ENCODE measurements at places on chromosomes 1 and 21.

GRCh38 chr1:22633697-22634463, 2.5 kb upstream of the C1QA start:
- DNase-seq, result no peak

DNA sequence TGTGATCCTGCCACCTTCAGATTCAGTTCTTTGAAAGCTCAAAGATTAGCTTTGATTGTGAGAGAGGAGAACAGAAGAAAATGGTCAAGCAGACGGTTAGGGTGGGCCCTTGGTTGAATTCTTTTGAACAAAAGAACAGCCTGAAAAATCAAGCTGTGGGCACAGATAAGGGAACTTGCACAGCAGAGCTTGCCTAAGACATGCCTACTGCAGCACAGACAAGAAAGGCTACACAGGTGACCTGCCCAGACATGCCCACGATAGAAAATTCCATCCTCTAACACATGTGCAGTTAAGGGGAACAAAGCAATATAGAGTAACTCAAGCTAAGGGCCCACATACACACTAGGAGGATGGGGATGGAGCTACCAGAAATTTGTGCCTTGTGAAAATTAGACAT, 512.5 kb upstream of the LRRC7 start:
- DNase-seq, result no peak

DNA sequence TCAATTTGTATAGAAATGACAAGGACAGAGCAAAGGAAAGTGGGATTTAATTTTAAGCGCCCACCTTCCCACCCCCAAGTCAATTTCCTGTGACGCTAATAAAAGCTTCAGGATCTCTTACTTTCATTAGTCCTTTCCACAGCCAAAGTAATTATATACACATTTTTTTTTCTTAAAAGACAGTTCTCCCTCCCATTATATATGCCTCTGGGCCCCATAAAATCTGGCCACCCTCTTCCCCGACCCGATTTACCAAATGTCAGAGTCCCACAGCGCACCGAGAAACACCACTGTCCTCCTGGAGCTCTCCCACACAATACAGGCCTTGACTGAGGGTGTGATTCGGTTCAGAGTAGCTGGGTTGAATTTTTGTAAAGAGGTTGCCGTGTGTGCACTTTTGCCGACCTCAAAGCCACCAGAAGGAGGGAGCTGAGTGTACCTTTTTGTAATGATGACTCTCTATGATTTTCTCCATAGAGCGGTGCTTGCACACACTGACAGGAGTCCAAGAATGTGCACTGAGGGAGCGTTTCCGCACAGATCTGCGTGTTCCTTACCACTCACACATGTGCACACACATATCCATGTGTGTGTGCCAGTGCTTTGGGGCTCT, 26.2 kb upstream of the IL10 start:
- no peak for DNase-seq

GRCh38 chr21:45632160-45632559, 11.4 kb upstream of the PCBP3 start:
- no peak for DNase-seq

DNA sequence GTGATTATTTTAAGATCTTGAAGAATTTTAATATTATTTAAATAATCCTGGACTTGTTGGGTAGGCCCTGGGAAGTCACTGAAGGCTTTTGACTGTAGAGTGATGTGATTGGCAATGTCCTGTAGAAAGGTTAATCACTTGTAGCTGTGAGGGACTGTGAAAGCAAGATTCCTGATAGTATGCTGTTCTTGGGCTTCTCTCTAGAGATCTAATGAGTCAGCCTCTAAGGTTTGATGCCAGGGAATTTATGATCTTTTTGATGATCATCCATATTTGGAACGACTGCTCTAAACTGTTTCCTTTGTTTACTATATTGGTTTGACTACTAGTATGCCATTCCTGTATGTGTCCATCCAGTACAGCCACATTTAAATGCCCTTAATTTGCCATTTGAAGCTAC, 56.5 kb downstream of the CAMSAP2 start:
- DNase-seq, result no peak

DNA sequence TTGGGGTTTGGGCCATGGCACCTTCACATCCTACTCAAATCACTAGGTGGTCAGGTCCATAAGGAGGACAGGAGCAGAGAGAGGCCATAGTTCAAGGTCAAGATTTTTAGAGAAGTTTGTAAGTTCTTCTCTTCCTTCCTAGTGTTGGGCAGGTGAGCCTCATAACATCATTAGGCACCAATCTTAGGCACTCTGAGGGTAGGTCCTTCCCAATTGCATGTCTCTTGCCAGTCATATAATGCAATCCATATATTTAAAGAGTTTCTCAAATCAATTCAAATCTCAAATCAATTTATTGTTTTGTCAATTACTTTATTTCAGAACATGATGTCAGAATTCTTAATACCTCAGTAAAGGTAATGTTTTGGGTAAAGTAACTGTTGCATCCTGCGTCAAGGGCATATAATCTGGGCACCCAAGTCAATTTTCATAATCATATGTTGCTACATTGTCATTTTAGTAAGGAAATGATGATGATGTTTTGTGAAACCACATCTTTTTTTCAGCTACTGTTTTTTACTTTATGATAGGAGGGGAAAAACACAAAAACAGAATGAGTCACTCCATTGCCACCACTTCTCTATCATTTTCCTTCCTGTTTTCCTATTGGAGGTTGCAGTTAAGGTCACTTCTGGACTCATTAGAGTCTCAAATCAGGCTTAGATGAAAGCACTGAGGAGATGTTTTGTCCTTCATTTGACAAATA, 122.7 kb downstream of the UCHL5 start:
- no peak for DNase-seq

- DNase-seq, result no peak
Observed at GRCh38 chr1:160363951-160364735, 2.7 kb upstream of the NHLH1 start.

GRCh38 chr1:236800002-236800620, 5.0 kb downstream of the MTR start:
- no peak for DNase-seq

GRCh38 chr1:215606564-215607168, 39.6 kb downstream of the KCTD3 start:
- no peak for DNase-seq

- no peak for DNase-seq
Observed at GRCh38 chr1:194658090-194658439, 1471.7 kb upstream of the B3GALT2 start.

DNA sequence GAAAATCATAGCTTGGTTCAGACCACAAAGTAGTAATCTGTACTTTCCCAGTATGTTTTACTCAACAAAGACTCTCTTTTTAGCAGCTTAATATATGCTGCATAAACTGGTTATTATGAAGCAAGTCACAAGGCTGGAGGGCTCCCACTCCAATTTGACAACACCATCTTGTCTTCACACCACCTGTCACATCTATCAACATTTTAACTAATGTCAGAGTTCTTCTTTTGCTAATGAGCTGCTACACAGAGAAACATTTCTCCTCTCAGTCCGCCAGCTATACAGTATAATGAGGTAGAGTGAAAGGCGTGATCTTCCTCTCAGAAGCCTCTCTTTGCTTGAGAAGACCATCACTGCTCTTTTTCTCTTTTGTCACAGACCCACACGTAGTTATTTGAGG, 230.1 kb downstream of the BARHL2 start:
- DNase-seq, result no peak

- DNase-seq, result no peak
Observed at GRCh38 chr1:160429702-160430535, 29.6 kb downstream of the VANGL2 start.

GRCh38 chr1:193656841-193657240, 470.4 kb upstream of the B3GALT2 start:
- no peak for DNase-seq

GRCh38 chr1:176838276-176838995, 326.1 kb downstream of the ASTN1 start:
- no peak for DNase-seq

- DNase-seq, result no peak
Observed at GRCh38 chr1:189697113-189697512, 780.6 kb downstream of the BRINP3 start.

DNA sequence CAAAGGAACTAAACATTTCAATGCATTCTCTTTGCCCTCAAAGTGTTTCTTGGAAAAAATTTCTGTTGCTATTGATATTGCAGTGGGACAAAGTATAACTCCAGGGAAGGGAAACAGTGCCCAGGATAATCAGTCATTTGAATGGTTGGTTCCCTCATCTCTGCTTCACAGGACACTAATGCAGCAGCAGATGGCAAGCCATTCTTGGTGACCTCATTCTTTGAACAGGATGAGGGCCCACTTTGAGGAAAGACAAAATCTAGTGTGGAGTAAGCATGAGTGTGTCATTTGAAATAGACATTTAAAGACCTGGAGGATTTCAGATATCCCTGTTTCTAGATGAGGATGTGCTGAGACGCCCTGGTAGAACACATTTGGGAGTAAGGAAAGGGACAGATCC, 32.3 kb downstream of the CHRM3 start:
- DNase-seq, result no peak

DNA sequence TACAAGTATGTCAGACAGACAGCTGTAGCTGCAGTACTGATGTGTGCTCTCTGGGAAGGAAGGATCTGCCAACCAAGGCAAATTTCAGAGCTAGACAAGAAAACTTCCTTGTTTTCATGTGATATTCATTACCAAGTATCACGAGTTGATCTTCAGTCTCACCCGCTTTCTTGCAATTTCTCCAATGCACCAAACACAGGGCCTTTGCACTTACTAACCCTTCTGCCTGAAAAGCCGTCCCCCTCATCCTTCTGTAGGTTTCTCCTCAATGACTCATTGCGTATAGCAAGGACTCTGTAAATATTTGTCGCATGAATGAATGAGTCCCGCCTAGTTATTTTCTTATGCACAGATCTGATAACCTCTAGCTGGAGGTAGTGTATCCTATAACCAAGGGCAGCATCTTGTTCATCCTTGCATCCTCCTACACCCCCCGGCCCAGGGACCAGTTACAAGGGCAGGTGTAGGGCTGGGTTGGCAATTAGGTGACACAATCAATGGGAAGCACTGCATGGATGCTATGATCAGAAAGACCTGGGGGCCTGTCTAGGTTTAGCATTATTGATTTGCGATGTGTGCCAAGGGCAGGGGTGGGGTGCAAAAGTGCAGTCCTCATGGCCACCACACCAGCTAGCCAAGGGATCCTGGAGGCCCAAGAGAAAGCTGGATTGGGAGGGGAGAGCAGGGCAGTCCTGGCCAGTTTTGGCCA, 51.4 kb upstream of the GPR157 start:
- DNase-seq, result no peak

- DNase-seq, result no peak
Observed at GRCh38 chr1:108190686-108191416, 9.3 kb downstream of the SLC25A24 start.

- no peak for DNase-seq
Observed at GRCh38 chr1:157245823-157246222, 107.6 kb upstream of the ETV3 start.

DNA sequence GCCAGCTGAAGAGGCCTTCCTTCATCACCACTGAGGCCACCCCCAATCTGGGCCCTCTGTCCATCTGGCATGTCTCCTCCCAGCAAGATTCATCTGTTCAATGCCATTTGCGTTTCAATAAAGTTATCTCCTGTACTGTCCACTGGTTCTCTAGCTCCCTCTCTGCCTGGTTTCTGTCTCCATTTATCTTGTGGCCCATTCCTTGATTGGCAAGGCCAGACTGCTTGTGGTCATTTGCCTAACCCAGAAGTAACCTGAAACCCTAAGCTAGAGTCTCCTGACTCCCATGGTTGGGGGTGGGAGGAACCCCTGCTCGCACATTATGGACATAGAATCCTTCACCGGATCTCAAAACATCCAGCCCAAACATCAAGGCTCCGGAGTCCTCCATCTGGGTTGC, 2.1 kb upstream of the IPO9 start:
- DNase-seq, result no peak

DNA sequence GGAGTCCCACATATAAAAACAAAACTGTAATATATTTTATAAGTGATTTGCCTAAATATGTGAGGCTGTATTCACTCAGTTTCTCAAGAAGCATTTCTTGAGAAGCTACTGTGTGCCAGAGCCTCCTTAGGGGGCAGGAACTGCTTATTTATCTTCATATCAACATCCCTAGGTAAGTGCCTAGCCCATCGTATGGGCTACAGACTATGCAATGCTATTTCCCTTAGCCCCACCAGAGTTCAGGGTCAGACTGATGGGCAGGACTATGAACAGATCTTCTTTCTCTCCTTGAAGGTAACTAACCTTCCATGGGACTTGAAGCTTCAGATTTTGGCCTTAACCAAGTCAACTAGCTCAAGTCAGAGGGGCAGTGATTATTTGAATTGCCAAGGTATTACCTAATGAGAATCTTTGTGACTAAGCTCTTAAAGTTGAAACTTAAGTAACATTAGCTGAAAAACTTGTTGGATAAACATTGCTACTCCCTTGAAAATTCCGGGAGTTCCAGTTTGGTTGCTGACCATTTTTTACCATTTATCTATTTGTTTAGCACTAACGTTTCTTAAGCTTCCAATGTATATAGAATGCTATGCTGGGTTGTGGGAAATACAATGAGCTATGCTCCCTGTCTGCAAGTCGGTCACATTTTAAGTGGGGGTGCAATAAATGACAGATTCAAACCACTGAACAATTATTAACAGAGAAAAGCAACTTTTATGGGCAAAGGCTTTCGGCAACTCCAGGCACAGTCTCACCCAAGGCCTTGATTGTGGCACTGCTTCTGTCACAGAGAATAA, 85.2 kb downstream of the GPR88 start:
- no peak for DNase-seq

- no peak for DNase-seq
Observed at GRCh38 chr1:19799230-19800075, at the start of gene TMCO4. TSS of gene TMCO4 (minus strand) at chr1:19799916. CDS start at chr1:19780758, 19,158 bp downstream.

GRCh38 chr1:183061194-183061593, 38.0 kb downstream of the LAMC1 start:
- DNase-seq, result no peak

DNA sequence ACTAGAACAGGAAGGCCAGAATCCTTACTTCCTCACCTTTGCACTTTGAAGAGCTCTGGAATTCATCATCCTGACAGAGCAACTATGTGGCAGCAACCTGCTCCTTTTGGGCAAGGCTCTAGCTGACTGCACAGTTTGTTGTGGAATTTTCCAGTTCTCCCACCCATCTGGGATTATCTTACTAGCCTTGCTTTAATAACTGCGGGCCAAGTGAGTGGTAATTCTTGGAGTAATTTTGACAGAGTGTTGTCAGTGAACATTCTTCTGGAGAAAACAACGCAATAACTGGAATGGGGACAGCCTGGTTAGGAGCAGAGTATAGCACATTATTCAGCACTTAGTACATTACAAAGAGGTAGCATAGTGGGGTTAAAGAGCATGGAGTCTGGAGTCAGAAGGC, 75.3 kb downstream of the NTMT2 start:
- DNase-seq, result no peak

GRCh38 chr21:28480470-28480869, 512.2 kb downstream of the LTN1 start:
- DNase-seq, result no peak

- DNase-seq, result no peak
Observed at GRCh38 chr1:208807446-208808127, 563.4 kb upstream of the PLXNA2 start.
